ENCODE measurements at places on chromosomes 3 and 15.
A peak's percentile ranks its signal among the peaks of the same experiment; 100 is the strongest.

GRCh38 chr15:43492266-43492665 is 690 bp downstream of the TP53BP1 start:
- DNase-seq, result no peak

DNA sequence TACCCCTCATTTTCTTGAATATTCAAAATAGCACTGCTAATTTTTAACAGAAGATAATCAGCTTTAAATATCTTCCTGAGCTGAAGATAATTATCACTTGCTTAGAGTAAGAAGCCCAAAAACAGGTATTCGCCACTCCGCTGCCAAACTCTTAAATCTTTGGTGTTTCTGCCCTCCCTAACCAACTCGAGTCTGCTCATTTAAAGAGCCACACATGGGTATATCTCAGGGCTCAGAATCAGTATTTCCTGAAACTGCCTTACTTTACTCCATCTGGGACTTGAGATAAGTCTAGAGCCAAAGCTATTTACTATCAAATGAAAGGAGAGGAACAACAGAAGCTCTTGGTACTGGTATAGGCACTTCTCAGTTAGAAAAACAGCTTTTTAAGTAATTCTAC is 10.8 kb downstream of the PDCD10 start:
- no peak for DNase-seq

- DNase-seq, result peak; percentile 95
These were observed at the start of gene RAF1 for GRCh38 chr3:12663936-12664908. Gene RAF1 (minus strand): TSS chr3:12664117. CDS start chr3:12618721, 45,396 bp downstream.

GRCh38 chr3:59698091-59698490 is 648.3 kb upstream of the CFAP20DC start:
- DNase-seq, result no peak

DNA sequence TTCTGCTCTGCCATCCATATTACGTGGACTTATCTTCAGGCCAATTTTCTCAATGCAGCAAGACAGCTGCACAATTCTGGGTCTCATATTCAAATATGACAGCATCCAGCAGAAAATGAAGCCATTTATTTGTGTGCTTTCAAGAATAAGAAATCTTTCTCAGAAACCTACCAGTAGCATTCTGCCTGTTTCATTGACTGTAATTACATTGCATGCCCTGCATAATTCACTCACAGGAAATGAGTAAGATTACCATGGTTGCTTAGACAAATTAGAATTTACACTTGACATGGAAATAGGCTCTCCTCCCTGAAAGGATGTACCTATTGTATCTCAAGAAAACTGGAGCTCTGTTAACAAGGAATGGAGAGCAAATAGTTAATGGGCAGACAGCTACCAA is 346.6 kb upstream of the DCBLD2 start:
- DNase-seq, result no peak

GRCh38 chr15:98682992-98683701 is 34.8 kb downstream of the IGF1R start:
- DNase-seq, result no peak

- no peak for DNase-seq
These were observed 835.6 kb downstream of the IGSF11 start for GRCh38 chr3:118199044-118199443.

DNA sequence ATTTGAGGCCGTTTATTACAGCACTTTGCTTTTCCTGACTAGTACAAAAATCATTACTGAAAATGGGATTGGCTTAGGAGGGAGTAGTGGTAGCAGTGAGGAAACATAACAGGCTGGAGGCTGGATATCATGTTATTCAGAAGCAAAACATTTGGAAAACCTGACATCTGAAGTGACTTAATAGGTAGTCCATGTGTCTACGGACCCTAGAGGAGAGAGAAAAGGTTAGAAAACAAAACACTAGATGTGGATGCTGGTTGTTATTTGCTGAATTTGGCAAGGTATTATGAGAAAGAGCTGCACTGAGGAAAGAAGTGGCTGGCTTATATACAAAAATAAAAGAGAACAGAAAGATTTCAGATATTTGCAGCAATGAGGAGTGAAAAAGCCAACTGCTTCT is 139.9 kb downstream of the MEX3B start:
- DNase-seq, result no peak

DNA sequence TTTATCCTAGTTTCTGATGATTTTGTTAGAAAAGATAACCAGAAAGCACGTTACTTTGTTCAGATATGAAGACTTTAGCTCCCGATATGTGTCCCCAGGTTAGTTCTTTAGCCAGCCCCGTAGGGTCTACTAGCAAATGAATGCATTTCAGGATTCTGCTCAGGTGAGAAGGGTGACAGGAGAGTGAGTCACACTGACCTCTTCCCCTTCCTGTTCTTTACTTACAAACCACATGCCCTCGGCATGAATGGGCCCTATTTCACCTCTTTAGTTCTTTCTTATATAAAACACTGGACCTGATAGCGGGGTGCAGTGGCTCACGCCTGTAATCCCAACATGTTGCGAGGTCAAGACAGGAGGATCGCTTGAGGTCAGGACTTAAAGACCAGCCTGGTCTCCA is 98.4 kb downstream of the SLC49A4 start:
- DNase-seq, result no peak

DNA sequence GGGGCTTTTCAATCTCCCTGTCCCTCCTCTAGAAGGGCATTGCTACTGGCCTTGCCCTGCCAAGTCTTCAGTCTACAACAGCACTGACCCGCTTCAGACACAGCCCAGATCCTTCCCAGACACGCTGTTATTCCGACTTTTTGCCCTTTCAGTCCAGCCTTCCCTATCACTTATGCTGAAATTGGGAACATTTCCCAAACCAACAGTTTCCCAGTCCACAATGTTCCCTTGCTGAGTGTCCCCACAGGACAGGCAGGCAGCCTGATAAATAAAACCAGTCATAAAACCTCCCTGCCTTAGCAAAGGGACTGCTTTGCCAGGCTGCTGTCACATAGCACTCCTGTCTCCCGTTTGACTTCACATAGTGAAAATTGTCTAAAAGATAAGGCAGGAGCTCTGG is 43.5 kb downstream of the GOLGA6L2 start:
- DNase-seq, result no peak

- DNase-seq, result no peak
These were observed 90.7 kb downstream of the CNTN6 start for GRCh38 chr3:1183320-1184048.

- no peak for DNase-seq
These were observed 1026.5 kb upstream of the CFAP20DC start for GRCh38 chr3:60076331-60076730.

DNA sequence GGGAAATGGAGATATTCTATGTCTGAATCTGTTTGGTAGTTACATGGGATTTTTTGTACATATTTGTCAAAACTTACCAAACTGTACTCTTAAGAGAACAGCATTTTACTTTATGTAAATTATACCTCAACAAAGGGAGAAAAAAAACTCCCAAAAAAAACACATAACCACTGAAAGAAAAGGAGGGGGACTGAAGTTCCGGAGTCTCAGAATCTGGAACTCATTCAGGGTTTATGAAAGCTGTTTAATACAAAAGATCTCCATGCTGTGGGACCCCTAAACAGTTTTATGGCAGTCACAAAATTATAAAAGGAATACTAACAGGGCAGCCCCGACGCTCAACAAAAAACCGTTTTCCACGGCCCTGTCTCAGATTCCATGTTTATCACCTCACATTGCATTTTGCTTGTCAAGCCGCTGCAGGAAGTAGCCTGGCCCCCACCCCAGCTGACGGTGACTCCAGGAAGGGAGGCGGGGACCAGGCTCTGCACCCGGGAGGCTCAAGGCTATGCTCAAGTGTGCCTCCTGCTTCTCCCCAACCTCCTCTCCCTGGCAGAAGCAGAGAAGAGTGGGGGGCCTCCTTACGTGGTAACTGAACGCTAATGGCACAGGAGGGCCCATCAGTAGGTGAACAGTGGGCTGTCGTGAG is 29.3 kb downstream of the RFT1 start:
- no peak for DNase-seq

DNA sequence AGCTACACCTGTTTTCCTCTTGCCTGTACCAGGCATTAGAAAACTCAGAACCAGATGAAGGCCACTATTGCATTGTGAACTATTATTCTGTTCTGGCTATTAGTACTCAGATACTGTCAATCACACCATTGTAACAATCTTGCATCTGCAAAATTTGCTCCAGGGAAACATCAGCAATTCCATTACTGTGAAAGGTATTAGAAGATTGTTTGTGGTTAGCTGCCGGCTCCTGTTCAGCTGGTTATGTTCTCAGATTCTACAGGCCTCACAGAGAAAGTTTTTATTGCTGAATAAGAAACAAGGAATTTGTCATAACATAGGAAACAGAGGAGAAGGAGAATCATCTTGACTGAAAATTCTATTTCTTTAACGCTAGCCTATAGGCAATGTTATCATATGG is 179.9 kb downstream of the PLOD2 start:
- DNase-seq, result no peak

DNA sequence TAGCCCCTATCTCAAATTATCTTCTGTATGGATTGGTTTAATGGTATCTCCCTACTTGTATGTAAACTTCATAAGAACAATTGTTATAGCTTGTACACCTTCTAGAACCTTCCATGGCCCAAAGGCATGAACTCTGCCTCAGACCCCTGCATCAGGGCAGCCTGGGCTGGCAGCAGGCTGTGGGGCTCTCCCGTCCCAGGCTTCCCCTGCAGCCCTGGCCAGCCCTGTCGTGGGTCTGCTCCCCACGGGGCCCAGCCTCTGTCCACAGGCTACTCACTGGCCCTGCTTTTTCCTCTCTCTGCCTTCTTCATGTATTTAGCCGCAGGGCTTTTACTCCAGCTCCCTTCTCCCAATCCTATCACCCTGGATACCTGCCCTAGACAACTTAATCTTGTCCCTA is 4.4 kb downstream of the SCN5A start:
- DNase-seq, result no peak

DNA sequence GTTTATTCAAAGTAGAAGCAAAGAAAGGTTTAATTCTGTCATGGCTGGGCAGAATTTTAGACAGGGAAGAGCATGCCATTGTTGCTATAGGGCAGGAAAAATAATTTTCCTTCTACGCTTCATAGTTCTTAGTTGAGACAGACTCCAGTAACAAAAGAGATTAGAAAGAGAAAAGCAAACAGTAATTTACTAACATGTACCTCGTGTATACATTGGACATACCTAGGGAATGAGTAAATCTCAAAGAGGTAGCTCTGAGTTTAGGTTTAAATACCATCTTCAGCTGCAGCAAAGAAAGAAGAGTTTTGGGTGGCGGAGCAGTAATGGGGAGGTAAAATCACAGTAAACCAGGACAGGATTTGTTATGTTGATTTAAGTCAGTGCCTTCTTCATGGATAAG is 416.1 kb downstream of the EPHA6 start:
- no peak for DNase-seq

- no peak for DNase-seq
These were observed 985.9 kb downstream of the DIPK2A start for GRCh38 chr3:144957398-144958101.

DNA sequence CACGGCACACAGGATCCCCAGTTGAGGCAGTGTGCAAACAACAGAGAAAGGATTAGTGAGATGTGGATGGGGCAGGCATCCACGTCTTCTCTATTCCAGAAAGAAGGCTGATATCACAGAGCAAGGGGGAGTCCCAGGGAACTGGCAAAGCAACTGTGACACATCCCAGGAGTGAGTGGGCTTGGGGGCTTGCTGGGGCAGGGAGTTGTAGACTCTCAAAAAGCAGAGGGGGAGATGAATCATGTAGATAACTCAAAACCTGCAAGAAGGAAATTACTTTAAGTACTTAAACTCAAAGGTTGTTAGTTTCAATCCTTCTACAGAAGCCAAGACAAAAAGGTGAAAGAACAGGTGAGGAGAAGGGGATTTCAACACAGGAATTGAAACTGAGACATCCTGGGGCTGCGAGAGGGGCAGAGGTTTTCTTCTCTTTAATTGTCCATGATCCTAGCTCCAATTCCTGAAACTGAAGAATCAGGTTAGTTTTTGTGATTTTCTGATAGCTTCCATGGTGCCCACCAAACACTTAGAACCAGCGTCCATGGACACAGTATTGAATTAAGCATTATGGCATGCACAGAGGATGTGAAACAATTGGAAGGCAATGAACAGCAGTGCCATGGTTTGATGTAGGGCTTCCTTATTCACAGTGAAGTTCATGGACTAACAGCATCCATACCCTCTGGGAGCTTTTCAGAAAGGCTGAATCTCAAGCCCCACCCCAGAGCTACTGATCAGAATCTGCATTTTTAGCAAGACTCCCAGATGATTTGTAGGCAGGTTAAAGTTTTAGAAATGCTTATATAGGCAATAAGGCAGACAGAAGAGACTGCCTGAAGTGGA is 52.0 kb downstream of the CCR3 start:
- no peak for DNase-seq

DNA sequence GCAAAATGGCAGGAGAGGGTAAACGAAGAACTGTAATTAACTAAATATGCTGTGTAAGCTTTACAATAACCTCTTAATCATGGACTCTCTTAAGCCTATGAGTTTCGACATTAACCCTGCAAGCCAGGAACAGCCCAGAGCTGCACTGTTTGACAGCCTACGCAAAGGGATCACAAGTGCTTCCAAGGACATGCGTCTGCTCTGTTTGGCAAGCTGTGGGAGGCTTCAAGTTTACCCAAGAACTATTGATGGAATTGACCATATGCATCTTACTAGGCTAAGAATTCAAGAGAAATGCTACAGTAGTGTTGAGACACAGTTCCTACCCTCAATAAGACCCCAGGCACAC is 66.0 kb downstream of the PDZRN3 start:
- no peak for DNase-seq

DNA sequence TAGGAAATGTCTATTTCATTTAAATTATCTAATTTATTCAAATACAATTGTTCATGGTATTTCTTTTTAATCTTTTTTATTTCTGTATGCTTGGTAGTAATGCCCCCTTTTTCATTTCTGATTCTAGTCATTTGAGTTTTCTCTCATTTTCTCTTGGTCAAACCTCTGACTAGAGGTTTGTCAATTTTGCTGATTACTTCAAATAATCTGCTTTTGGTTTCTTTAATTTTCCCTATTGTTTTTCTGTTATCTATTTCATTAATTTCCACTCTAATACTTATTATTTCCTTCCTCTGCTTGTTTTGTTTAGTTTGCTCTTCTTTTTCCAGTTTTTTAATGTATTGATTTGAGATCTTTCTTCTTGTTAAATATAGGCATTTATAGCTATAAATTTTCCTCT is 12.1 kb downstream of the FSD2 start:
- no peak for DNase-seq

DNA sequence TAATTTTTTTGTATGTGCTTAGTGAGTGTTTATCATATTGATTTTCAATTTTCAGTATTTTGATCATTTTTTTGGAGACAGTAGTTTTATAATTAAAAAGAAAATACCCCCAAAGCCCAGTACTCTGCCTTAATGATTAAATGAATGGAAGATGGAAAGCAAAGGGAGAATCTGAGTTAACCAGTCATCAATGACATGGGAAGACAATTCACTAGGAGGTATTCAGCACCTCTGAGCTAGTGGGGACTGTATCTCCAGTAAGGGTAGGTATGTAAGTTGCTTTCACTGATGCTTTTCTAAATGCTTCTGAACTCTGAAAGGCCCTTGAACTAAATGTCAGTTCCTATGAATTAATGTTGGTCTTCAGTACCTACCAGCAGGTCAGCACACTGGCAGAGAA is 590.4 kb upstream of the DPPA4 start:
- no peak for DNase-seq

DNA sequence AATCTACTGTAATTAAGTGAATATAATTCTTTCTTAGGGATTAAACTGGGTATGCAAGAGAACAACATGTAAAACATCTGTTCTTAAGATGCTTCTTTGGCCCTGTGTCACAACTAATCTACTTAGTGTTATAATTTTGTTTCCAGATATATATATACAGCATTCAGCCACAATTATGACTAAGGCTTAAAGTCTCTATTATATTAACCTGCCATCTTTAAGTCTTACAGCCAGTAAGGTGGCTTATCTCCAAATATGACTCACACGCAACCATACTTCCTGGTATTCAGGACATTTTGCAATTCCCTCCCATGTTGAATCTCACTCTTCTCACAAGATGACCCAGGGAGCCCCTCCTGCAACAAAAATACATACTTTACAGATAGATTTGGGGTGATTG is 6.6 kb upstream of the KBTBD8 start:
- no peak for DNase-seq

Measured in activated CD8-positive, alpha-beta memory T cell treated with anti-CD3 and anti-CD28 coated beads for 4 hours (primary cell).